Fibroblast of skin of left quadriceps (primary cell): ENCODE measurements at places on chromosomes 1 and 21.

DNA sequence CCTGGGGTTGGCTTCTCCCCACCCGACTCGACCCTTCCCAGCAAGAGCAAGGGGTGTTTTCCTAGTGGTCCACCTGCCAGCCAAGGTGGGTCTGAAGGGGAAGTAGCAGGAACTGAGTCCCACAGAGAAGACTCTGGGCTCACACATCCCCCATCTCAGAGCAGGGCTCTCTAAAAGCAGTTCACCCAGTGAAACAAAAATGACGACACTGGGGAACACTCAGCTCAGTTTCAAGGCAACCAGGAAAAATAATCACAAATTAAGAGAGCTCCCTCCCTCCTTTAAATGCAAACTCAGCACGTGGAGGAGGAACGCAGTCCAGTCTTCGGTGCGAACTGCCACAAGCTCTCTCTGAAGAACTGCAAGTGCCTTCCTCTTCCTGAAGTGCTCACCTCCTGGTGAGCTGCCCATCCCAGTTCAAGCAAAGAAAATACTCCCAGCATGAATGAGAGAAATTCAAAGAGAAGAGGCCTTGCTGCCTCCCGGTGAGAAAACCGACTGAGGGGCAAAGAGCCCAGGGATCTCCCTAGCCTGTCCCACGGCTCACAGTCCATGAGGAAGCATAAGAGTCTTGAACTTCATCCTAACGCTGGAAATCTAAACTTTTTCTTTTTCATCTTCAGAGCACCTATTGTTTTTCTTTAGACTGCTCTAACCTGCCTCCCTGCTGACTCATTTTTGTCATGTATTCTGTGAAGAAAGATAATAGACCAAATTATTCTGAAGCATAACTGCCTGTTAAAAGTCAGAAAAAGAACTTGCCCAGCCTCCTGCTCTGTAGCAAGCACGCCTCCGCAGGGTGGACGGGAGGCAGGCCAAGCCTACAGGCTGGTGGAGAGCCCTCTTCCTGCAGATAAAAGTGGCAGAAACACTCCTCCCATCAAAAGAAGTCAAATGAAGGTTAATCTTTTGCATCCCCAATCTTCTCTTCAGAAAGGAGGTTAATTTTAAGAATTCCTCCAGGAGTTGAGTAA is 281.4 kb downstream of the HHIPL2 start:
- DNase-seq, result no peak

GRCh38 chr1:50978144-50978851 is 8.3 kb downstream of the CDKN2C start:
- DNase-seq, result no peak

- DNase-seq, result no peak
Observed at GRCh38 chr1:31605908-31606427, 11.5 kb upstream of the HCRTR1 start.

GRCh38 chr1:177862916-177863315 is 106.9 kb downstream of the SEC16B start:
- no peak for DNase-seq

- DNase-seq, result no peak
Observed at GRCh38 chr1:236907205-236907604, 97.0 kb downstream of the MT1HL1 start.

- no peak for DNase-seq
Observed at GRCh38 chr1:233629305-233629935, 15.5 kb downstream of the KCNK1 start.

DNA sequence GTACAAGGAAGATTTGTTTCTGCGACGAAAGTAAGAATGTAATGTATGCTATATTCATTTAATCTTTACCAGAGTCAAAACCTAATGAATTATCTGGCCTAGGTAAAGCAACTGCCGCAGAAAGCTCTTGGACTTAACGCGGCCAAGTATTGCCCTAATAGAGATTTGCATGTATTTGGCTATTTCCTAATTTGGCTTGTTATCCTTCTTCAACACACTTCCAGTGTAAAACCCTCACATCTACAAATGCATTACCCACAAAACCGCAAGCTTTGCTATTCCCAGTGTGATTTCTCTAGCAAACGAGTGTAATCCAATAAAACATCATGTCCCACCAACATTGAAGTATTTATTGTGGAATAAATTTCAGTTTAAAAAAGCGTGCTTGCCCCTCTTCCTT is 123.8 kb upstream of the LMO4 start:
- no peak for DNase-seq

DNA sequence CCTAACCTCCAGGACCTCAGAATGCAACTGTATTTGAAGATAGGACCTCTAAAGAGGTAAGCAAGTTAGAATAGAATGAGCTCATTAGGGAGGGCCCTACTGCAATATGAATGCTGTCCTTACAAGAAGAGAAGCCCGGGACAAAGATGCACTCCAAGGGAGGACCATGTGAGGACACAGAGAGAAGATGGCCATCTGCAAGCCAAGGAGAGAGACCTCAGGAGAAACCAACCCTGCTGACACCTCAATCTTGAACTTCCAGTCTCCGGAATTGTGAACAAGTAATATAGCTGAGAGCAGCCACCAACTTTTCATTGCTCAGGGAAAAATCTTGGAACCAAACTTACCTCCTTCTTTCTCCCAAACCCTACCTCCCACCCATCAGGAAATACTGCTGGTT is 15.0 kb upstream of the GALNT2 start:
- no peak for DNase-seq
